ENCODE measurements at places on chromosomes 4 and X.

DNA sequence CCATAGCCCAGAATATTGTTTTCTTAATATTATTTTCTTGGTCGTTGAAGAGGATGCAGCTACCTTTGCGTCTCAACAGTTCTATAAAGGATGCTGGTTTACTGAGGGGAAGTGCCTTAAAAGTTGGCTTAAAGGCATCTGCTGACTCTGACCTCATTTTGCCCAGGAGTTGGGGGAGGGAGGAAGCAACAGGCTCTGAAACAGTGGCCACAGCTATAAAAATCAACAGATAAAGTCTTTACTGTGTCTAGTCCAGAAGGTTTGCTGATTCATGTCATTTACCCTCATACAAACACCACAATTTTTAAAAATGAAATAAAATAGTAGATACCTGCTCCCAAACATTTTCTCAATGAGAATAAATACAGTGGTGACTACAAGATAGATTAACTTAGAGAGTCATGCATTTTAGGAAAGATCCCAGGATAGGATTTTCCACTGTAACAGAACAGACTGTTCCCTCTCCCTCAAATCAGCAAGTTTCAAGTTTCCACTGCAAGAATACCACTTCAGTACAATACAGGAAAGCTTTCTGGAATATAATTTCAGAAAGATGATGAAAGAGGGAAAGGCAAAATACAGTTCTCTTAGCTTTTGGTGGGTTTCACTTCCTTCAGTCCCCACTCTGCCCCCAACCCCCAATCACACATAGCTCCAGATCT is 1.9 kb downstream of the PHKA1 start:
- peak; percentile 44 for DNase-seq

GRCh38 chrX:18701621-18702361 is 5.7 kb upstream of the PPEF1 start:
- no peak for DNase-seq

DNA sequence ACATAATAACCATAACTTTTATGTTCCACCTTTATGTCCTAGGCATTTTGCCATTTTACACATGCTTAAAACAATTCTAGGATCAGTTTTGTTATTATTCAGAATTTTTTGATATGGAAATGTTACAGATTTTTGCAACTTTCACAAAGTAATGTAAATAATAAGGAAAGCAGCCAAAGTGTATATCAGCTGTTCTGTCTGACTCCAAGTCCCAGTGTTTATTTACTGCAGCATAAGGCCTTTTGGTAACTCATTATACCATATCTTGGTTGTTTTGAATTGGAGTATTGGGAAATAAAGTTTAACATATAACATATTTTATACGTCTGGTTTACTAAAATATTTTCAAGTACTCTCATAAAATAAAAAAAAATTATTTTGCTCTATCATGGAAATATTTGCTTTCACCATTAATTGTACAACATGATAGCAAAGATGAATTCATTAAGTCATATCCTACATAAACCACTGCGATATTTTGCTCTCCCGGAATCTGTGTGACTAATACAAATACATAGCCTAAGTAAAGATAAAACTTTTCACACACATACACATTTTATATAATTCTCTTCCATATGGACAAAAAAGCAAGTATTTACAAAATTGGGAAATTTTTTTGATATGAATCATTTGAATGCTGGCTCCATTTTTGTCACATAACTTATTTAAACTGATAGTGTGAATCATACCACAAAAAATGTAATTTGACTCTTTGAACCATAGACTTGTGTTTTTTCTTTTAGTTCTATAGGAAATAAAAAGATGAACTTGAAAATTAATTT is 399.0 kb downstream of the PABPC4L start:
- no peak for DNase-seq

GRCh38 chr4:76459291-76459723 is 24.3 kb downstream of the SHROOM3 start:
- DNase-seq: peak; percentile 92

DNA sequence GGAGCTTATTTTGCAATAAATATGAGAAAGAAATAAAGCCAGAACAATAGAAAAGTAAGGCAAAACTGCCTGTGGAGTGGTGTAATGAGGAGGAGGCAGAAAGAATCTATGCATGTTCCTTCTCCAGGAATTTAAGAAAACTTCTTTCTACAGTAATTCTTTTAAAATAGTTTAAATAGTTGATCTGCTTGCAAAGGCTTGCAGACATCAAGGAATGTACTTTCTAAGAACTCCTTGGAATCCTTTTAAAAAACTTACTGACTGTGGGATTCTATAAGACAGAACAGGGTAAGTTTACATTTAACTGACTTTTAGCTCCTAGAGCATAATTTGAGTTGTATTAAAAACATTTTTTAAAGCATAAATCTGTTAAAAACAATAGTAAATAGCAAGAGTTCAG is 63.2 kb upstream of the ALB start:
- DNase-seq: no peak

GRCh38 chr4:41611881-41612871 is 74.2 kb downstream of the LIMCH1 start:
- peak; percentile 72 for DNase-seq

All from ELF-1 (cell line).